ENCODE measurements at places on chromosomes 7 and 10. TPM values are rescaled to one million over a fixed set of nuclear protein-coding genes. Genes with fewer than 3 reads are reported as not detected.
A peak's percentile ranks its signal among the peaks of the same experiment; 100 is the strongest.

Gene NPY4R
- not detected for polyA plus RNA-seq

DNA sequence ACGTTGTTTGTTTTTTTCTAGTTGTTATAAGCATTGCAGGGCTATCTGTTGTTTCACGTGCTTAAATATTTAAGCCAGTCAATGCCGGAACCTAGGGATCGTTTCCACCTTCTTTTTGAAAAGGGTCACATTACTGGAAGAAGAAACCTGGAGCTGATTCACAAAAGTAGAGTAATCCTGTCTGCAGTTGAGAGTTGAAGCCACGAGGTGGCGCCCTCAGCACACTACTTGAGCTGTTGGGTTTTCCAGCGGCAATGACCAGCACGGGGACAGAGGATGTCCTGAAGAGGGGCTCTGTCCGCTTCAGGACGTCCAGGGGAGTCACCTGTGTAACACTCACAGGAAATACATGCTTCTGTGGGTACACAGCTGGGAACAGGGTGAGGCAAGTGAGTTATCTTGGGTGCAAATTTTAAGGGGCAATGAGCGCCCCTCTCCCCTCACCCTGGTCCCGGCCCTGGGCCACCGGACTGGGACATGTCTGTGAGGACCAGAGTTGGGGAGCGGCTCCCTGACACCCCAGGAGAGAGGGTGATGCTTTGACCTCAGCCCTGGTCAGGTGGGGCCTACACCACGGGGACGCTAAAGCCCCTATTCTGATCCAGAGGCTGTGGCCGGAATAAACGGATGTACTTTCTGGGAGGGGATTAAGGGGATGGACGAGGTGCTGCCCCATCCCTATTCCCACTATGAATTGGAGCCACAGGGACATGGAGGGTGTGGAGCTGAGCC is 26.3 kb upstream of the WDFY4 start:
- peak; percentile 48 for DNase-seq

DNA sequence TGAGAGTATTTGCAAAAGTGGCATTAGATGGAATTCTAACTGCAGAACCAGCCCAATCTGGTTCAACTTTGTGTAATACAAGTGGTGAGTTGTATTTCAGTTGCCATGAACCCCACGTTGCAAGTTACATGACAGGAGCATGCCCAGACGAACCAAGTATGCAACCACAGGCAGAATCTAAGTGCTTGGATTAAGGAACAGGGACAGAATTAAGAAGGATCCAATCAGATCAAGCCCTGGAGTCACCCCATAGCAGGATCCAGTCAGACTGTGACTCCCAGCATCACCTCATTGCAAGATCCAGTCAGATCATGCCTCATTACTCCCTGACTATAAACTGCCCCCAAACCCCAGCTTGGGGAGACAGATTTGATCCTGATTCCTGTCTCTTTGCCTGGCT is 388.7 kb upstream of the NRP1 start:
- DNase-seq = no peak

DNA sequence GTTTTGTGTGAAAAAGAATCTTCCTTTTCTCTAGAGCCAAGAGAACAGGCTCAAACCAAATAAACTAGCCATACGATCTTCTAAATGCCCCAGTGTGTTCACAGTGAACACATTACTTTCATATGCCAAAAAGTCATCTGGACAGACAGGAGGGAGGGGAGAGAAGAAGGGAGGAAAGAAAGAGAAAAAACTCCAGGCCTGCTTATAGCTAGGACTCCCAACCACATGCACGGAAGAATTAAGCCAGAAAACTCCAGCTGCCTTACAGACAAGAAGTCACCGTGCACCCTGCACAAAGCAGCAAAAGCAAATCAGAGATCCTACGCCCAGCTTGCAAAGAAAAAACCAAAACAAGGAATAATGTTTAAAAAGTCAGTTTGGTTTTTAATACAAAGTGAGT is 34.3 kb downstream of the SNX8 start:
- DNase-seq = no peak

GRCh38 chr10:77715088-77715487 is 77.5 kb upstream of the KCNMA1 start:
- DNase-seq = no peak

GRCh38 chr10:89147256-89147655 is 59.9 kb downstream of the CH25H start:
- no peak for DNase-seq

Measured in right renal cortex interstitium (tissue), 3 donors.